Inflammatory macrophage treated with lipopolysaccharide for 4 hours (primary cell): ENCODE measurements at places on chromosomes 16 and 17.
A peak's percentile ranks its signal among the peaks of the same experiment; 100 is the strongest.

DNA sequence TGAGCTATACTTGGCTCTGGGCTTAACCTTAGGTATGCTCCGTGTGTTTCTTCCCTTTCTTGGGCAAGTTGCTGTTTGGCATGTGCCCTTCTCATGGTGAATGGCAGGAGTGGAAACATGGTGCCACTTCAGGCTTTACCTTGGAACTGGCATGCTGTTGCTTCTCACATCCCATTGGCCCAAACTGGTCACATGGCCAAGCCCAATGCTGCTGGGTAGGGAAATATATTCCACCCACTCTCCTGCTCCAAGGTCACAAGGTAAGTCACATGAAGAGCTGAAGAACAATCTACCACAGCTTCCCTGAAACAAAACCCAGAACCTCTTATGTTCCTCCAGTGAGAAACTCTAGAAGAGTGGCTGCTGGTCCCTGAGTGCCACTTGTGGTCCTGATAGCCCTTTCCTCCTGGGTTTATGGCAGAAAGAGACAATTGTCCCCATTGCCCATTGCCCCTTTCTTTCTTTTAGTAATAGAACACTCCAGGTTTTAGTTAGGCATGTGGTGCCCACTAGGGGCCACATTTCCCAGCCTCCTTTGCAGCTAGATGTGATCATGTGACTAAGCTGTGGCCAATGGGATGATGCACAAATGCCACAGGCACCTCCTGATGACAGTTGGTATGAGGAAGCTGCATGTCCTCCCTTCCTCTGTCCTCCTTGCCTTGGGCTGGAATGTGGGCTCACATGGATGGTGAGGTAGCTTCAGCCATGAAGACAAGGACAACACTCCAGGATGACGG, 50.3 kb downstream of the MEOX1 start:
- DNase-seq: no peak

DNA sequence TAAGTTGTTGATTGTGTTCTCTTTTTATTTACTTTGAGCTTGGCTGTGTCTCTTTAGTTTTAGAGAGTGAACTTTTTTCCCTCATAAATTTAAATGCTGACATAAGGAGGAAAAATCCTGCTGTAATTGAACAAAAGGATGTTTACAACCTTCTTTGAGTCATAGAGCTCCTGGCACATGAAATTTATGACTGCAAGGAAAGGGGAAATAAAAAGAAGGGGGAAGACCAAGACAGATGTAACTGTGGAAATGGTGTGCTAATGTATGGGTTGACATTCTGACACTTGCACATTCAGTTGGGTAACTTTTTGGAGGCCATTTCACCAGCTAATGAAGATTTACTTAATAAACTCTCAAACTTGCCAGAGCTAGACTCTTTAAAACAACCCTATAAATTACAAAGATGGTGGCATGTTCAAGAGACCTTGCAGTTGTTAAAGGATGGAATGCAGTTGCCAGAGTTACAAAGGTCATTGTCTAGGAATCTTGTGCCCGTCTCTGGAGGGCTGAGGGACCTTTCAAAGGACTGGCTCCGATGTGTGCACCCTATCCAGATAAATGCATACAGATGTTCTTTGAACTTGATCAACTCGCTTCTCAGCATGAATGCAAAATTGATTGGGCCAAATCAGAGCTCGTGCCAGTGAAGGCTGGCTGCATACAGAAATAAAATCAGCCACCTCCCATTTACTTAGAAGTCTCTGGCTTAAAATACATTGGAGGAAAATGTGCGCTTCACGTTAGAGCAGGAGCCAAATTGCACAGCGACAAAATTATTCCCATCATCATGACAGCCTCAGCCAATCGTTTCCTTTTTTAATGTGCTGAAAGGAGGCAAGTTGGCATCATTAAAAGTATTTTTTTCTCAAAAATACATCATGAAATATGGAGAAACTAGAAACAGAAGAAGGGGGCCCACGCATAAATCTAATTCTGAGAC, 289.0 kb upstream of the XYLT1 start:
- DNase-seq: no peak

GRCh38 chr17:41777157-41777573, 9.3 kb downstream of the JUP start:
- no peak for DNase-seq

DNA sequence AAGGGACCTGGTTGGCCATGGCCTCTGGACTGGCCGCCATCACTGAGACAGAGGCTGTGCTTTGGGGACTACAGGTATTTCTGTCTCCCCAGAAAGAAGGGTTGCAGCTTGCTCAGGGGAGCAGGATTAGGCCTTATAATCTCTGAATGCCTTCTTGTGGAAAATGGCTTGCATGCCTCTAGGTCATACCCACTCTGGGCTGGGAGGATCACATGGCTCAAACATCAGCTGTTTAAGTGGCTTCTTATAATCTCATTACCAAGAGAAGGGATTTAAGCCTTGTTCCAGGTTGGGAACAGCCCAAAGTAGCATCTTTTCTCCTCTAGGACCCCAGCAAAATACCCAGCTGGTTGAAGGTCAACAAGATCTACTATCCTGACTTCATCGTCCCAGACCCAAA, 19.1 kb downstream of the LIG3 start:
- no peak for DNase-seq

DNA sequence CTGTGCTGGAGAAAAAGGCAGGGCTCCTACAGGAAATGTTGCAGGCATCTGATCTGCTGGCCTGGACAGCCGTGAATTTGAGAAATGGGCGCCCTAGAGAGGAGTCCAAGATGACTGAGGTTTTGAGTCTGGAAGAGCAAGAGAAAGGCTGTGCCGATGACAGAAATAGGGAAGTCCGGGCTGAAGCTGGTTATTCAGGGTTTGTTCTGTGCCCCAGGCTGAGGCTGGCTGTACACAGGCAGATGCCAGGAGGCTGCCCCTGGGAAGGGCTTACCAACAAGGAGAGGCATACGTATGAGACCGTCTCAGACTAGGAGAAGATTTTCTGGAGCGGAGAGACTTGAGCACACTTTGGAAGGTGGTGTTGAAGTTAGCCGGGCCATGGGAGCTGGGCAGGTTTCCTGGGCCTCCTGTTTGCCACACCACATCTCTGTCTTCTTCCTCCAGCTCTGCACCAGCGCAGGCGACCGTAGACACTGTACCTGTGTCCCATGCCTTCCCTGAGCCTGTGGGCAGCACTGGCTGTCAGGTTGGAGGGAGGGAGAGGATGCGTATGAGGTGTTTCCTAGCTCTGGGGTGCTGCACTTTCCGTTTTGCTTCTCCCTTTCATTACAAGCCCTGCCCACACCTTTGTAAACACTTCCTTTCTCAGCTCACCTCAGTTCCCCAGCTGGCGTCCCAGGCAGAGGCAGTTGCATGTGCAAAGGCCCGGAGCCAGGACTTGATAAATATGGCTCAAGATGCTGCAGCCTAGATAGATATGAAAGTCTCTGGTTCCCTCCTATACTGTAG, 80.8 kb downstream of the SPECC1 start:
- DNase-seq: no peak

DNA sequence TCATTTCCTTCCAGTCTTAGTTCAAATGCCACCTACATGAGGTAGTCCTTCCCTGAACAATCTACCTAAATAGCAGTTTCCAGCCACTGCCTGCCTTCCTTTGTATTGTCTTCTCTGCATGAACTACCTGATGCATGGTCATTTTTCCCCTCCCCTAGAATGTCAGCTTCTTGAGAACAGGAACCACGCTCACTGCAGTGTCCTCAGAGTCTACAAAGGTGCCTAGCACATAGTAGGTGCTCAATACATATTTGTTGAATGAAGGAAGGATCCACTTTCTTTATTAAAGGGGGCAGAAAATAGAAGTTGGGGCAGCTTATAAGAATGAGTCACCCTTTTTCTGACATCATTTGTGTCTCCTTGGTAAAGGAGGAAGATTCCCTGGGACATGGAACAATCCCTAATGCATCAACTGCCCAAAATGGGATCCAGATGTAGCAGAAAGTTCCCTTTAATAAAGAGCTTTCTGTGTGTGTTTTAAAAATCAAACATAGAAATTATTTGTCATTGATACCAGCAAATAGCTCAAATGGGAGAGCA, 4.4 kb upstream of the CYLD start:
- DNase-seq: peak; percentile 42

GRCh38 chr16:78695391-78695790, 595.9 kb downstream of the WWOX start:
- no peak for DNase-seq

DNA sequence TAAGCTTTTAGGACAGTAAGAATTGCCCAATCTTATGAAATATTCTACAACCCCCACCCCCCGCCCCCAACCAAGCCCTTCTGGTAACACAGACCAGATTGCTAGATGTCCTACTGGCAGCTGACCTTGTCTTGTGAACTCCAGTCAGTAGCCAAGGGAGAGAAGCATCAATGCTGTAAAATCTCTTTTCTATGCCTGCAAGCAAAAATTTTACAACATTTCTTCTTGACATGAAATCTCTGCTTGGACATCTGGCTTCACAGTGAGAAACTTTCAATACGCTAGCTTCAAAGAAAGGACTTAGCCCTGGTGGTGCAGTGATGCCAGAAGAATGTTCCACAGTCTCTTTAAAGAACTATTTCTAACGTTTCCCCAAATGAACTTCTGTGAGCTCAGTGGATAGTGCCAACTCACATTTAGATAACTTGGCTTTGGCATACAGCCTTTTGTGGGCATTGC, 169.3 kb upstream of the AXIN2 start:
- no peak for DNase-seq

- DNase-seq: peak; percentile 59
Measured at GRCh38 chr17:56536766-56537165, 56.7 kb upstream of the NOG start.

GRCh38 chr17:72711521-72712310, 380.8 kb downstream of the SLC39A11 start:
- DNase-seq: peak; percentile 45

DNA sequence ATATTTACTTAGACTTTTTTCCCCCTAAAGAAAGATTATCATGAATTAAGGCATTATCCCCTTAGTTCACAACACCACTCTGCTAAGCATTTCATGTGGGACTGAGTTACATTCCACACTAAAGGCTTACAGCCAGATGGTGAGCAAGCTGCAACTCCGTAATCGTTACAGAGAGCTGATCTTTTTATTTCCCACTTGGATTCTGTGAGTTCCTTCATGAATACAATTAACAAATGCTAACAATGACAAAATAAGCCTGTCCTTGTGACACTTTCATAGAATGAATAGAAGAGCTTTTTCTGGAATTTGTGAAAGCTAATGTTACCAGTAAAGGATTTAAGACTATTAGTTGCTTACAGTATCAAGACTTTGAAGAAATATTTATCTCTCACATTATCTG, 8.7 kb downstream of the OGFOD1 start:
- DNase-seq: no peak

DNA sequence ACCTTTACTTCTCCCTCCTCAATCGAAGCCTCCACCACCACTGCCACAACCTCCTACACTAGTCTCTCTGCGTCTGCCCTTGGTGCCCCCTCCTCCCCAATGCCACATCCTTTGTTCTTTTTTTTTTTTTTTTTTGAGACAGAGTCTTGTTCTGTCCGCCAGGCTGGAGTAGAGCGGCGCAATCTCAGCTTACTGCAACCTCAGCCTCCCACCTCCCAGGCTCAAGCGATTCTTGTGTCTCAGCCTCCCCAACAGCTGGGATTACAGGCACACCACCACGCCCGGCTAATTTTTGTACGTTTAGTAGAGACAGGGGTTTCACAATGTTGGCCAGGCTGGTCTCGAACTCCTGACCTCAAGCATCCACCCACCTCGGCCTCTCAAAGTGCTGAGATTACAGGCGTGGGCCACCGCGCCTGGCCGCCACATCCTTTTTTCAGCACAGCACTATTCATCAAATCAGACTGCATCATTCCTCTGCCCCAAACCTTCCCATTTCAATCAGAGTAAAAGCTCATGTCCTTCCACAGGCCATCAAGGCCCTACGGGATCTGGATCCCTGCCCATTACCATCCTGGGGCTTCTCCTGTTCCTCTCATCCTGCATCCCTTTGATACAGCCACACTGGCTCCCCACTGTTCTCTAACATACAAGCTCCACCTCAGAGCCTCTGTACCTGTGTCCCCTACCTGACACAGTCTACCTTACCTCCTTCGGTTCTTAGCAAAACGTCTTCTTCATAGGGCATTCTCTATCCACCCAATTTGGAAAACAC, 2.0 kb downstream of the KLHL11 start:
- DNase-seq: peak; percentile 2

- DNase-seq: no peak
Measured at GRCh38 chr16:12829096-12829888, 25.6 kb upstream of the CPPED1 start.

DNA sequence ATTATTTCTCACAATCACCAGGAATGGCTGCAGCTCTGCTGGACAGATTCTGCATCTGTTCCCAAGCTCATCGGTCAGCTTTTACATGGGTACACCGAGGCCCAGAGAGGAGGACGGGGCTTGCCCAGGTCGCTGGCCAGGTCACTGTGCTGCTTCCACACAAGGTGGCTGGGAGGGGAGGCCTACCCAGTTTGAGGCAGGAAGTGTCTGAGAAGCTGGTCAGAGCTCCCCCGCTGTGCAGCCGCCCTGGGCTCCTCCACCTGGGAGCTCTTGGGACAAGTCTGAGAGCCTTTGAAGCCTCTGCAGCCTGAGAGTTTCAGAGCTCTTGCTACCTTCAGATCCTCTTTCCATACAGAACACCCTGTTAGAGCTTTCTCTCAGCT, 143.3 kb downstream of the CLEC16A start:
- DNase-seq: no peak
